A549 treated with CpdA at 1 μM for 4 hours (cell line): ENCODE measurements at places on chromosomes 3 and 15. TPM values are rescaled to one million over a fixed set of nuclear protein-coding genes. Genes with fewer than 3 reads are reported as not detected.

Gene KCNH8
- not detected in 5 replicates for total RNA-seq

Gene CAND2
- 0.31 to 0.50 TPM (median 0.37 TPM) in 5 replicates for total RNA-seq

Gene PPIP5K1
- 5.1 to 8.1 TPM (median 5.8 TPM) in 5 replicates for total RNA-seq

Gene ACOX2
- total RNA-seq = 6.7 to 13.0 TPM (median 10.9 TPM) in 5 replicates

Gene LRRC28
- total RNA-seq = 14.0 to 17.2 TPM (median 16.1 TPM) in 5 replicates

Gene CPA3
- total RNA-seq = not detected in 5 replicates

Gene HDAC11
- total RNA-seq = 7.5 to 9.7 TPM (median 8.1 TPM) in 5 replicates

Gene SGO1
- 14.8 to 19.4 TPM (median 15.6 TPM) in 5 replicates for total RNA-seq

Gene GOLGA6L10
- total RNA-seq = 0.35 to 0.68 TPM (median 0.40 TPM) in 5 replicates

Gene FILIP1L
- 0.06 to 0.45 TPM (median 0.07 TPM) in 5 replicates for total RNA-seq
